Esophagus mucosa (tissue), 1 donor: ENCODE measurements at places on chromosomes 4 and X.

GRCh38 chr4:153728660-153729059, 31.2 kb downstream of the RNF175 start:
- no peak for ATAC-seq

DNA sequence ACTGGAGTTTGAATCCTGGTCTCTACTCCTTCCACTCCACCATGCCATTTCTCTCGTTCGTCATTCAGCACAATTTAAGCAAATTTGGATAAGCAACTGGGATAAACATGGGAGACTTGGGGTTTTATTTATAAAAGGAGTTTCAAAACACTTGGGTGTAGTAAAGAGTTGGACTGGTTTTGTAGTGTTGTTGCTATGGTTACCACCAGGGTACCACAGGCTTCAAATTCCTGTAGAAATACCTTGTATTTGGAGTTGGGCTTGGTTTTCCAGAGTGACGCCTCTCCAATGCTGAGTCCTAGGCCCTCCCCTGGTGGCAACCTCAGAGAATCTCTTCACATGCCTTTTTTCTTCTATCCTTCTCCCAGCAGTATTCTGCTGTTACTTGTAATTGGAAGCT, 27.9 kb upstream of the PHOX2B start:
- ATAC-seq, result no peak

DNA sequence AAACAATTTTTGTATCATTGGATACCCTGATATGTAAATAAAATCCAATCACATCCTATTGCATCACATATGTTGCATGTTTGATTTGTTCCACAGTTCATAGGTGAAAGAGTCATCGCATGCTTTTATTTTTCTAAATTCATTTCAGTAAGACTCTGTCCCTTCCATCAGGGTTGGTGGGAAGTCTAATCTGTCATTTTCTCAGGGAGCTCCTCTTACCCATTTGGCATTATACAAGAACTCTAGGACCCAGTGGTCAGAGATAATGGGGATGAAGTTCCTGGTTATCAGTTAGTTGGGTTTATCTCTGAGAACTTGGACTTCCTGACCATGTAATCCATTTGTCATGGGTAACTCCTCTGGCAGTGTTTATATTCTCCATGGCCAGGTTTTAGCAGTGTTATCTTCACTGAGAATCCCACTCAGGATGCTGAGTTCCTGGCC, 227.1 kb upstream of the JADE1 start:
- no peak for ATAC-seq

GRCh38 chrX:76931518-76931917, 504.0 kb downstream of the MAGEE1 start:
- ATAC-seq, result no peak

GRCh38 chr4:155207534-155208257, 740 bp upstream of the NPY2R start:
- no peak for ATAC-seq

DNA sequence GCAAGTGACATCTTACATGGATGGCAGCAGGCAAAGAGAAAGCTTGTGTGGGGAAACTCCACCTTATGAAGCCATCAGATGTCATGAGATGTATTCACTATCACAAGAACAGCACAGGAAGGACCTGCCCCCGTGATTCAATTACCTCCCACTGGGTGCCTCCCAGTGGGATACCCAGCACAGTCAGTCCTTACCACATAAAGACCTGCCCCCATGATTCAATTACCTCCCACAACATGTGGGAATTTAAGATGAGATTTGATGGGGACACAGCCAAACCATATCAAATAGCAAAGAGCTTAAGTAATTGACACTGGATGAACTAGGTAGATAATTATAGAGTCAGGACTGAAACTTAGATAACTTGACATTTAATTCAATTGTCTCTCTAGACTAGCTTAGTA, 85.6 kb downstream of the SLIT2 start:
- ATAC-seq, result no peak

GRCh38 chr4:10666616-10667015, 18.0 kb downstream of the CLNK start:
- ATAC-seq, result no peak

GRCh38 chr4:6502147-6502546, 29.7 kb upstream of the PPP2R2C start:
- ATAC-seq, result no peak

- ATAC-seq, result no peak
These were observed 692 bp upstream of the SLC9A7 start for GRCh38 chrX:46759645-46759974.

DNA sequence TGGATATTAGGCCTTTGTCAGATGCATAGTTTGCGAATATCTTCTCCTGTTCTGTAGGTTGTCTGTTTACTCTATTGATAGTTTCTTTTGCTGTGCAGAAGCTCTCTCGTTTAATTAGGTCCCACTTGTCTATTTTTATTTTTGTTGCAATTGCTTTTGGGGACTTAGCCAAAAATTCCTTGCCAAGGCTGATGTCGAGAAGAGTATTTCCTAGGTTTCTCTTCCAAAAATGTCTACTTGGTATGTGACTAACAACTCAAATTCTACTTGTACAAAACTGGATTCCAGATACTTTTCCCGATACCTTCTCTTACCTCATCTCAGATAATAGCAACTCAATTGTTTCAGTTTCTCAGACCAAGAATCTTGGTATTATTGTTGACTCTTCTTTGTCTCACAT, 142.4 kb upstream of the GLRA2 start:
- ATAC-seq, result no peak

DNA sequence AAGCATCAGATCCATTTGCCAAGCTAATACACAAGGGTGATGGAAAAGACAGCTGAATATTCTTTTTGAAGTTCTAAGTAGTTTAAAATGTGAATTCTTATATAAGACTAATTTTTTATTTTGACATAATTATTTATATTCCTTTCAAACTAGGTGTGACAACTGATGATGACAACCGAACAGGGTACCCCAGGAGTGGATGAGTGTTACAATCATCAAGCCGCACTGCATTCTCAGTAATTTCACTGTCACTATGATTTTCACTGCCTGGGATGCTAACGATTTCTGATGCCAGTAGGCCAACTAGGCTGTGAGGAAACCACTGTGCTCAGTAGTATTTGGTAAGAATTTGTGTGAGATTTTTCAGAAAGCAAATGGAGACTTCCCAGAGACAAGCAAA, 317.5 kb downstream of the ARAP2 start:
- no peak for ATAC-seq

DNA sequence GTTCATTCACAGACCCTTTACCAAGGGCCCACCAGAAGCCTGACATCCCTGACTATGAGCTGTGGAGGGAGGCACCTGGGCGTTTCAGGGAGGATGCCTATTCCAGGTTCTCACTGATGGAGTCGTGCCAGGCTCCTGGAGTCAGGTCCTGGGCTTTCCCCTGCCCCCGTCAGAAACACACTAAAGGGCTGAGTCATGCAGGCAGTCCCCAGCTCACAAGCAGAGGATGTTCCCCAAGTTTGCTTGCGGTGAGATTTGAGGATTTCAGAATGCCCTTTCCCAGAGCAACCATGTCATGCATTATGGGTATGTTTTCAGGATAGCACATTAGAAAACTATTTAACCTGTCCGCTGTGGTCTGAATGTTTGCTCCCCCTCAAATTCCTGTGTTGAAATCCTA, 45.2 kb downstream of the FHDC1 start:
- peak; percentile 40 for ATAC-seq

DNA sequence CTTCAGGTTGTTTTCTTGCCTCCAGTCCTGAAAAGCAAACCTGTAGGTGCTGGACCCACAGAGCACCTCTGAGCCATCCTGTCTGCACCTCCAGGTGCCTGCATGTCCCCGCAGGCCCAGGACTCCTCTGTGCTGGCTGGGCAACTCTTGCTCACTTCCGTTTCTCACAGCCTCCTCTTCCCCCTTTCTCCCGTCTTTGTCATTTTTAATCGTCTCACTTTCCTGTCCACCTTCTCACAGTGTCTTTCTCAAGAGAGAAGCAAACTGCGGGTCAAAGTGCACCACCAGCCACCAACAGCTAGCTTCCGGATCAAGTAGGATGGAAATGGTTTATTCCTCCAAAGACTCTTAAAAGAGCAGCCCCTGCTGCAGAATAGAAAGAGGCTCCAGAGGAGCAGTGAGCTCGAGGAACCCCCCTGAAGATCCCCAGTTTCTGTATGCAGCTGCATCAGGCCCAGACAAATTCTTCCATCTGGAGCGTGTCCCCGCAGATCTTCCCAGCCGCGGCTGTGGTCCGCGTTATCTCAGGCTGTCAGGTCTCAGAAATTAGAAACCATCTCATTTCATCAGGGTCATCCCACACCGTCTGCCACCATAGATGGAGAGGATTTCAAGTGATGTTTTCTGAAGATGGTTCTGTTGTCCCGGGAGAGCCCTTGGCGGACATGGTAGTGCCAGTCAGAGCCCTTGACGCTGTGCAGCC, 87.7 kb downstream of the FHDC1 start:
- peak; percentile 90 for ATAC-seq

DNA sequence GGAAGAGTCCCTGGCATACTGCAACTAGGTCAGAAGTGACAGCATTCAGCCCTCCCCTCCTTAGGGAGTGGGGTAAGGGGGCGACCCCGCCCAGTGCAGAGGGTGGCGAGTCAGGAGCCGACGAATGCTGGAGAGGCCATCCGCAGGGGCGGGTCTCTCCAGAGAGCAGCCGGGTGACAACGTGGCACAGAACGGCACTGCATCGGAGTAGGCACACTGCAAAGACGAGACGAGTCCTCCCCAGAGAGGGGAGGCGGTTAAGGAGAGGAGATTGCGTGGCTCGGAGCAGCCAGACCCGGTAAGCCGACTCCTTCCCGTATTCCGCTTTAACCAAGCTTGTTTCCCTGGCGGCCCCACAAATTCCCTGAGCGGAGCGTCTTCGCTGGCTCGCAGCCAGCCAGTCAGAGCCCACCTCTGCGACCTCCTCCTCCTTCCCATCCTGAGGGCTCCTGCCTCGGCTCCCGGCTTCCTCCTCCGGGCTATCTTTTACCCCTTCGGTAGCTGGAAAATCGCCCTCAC, 54.9 kb downstream of the LINC00632 start:
- peak; percentile 26 for ATAC-seq

DNA sequence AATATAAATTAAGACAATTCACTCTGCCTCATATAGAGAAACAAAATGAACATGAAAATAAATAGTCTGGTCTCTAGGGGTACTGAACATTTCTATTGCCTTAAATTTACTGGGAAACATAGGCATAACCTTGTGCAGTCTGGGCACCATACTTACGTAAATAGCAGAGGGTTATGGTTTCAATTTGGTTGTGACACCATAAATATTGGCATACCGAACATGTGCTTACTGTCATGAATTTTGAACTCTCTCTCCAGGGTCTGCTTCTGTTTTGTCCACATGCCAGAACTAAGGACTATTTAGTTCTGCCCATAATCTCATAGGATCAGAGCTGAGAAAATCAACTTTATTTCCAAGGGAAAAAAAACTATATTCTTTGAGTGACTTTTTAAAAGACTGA, 17.6 kb downstream of the PDGFC start:
- no peak for ATAC-seq

- no peak for ATAC-seq
These were observed 15.2 kb downstream of the CCDC149 start for GRCh38 chr4:24897639-24898038.

GRCh38 chr4:15729910-15730533, 27.2 kb downstream of the BST1 start:
- no peak for ATAC-seq

GRCh38 chrX:75230296-75230695, 43.6 kb upstream of the UPRT start:
- no peak for ATAC-seq

DNA sequence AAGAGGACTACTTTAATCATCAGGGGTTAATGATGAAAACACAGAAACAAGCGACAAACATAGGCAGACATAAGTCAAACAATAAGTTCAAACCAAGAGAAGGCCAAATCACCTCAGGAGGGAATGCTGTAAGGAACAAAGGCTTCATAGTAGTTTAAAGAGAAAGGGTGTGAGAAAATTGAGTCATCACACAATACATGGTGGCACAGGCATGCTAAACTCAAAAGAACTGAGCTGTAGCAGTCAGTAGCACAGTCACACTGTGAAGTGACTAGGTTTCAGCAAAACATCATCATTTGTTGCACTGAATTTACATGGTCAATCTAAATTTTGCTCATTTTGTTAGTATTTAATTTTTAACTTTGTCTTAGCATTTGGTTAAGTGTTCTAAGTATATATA, 24.2 kb downstream of the SMC1A start:
- peak; percentile 78 for ATAC-seq

DNA sequence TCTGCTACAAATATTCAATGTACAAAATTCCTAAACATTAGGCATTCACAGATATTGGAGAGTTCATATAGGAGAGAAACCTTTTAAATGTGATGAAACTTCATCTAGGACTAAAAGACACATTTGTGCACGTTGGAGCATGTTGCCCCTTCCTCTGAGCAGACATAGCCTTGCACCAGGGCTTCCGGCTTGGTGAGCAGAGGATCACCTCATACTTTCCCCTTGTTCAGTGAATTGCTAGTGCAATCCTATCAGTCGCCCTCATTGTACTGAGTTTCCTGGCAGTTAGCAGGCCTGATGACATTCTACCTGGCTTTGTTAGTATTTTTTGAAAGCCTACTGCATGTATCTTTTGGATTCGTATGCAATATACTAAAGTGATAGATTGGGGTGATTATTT, 466.2 kb downstream of the SPRY1 start:
- no peak for ATAC-seq

GRCh38 chrX:15694941-15695451, 30.4 kb upstream of the CLTRN start:
- no peak for ATAC-seq

GRCh38 chr4:22492987-22493386, 22.9 kb downstream of the ADGRA3 start:
- no peak for ATAC-seq

GRCh38 chr4:163048447-163048846, 118.2 kb downstream of the NAF1 start:
- ATAC-seq, result no peak

GRCh38 chrX:30779453-30780030, 109.5 kb downstream of the TAB3 start:
- no peak for ATAC-seq

DNA sequence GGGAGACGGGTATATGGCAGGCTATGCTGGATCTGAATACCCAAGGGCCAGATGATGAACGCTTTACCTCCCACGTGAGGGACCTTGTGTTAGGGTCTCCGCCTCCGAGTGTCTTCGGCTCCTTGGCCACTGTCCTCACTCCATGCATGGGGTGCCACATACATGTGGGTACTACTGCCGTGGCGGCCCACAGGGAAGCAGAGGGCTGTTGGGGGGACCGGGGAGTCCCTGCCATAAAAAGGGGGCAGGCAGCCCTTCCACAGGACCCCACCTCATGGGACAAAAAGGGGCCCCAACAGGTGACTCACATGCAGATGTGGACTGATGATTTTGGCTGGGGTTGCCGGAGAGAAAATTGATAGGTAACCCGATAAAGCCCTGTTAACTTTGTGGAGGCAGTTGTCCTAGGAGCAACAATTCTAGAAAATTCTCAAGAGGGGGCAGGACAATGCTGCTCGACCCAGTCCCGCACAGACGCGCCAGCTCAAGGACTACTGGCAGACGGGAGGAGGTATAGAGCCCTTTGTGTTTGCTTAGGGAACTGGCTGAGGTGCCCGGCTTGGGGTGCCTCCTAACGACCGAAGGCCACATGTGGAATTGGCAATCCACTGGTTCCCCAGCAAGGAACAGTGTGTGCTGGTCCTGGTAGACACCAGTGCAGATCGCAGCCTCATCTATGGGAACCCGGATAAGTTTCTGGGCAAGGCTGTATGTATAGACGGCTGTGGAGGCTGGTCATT, 695.7 kb upstream of the AGA start:
- ATAC-seq, result no peak

GRCh38 chr4:186878203-186878776, 154.6 kb upstream of the FAT1 start:
- ATAC-seq, result no peak
